ENCODE measurements at places on chromosomes 5 and 9.

- DNase-seq = no peak
Observed at GRCh38 chr9:103615994-103616393, 478.1 kb upstream of the SMC2 start.

- DNase-seq = peak; percentile 81
Observed at GRCh38 chr5:50667023-50667652, 701 bp downstream of the PARP8 start.

GRCh38 chr5:132688536-132689339 is 14.9 kb downstream of the IL4 start:
- DNase-seq = no peak

- no peak for DNase-seq
Observed at GRCh38 chr9:134329886-134330285, 3.6 kb downstream of the RXRA start.

- no peak for DNase-seq
Observed at GRCh38 chr9:134748591-134748990, 107.0 kb downstream of the COL5A1 start.

- DNase-seq = peak; percentile 32
Observed at GRCh38 chr9:95463148-95464060, 53.4 kb downstream of the PTCH1 start.

GRCh38 chr9:107733523-107733894 is 243.9 kb upstream of the KLF4 start:
- DNase-seq = no peak

DNA sequence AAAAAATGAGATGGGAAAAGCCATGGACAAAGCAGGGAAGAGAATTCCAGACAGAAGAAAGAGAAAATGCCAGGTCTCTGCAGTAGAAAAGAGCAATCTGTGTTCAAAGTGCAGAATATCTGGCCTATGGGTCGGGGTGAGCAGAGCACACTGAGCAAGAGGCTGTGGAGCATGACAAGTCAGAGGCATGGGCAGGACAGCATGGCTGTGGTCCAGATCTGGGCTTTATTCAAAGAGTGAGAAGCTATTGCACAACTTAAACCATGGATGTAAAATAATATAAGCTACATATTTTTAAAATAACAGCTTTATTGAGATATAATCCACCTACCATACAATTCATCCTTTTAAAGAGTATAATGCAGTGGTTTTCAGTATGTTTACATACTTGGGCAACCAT is 133.1 kb upstream of the SPDL1 start:
- peak; percentile 18 for DNase-seq

GRCh38 chr5:163505049-163505367 is 411 bp upstream of the MAT2B start:
- no peak for DNase-seq

DNA sequence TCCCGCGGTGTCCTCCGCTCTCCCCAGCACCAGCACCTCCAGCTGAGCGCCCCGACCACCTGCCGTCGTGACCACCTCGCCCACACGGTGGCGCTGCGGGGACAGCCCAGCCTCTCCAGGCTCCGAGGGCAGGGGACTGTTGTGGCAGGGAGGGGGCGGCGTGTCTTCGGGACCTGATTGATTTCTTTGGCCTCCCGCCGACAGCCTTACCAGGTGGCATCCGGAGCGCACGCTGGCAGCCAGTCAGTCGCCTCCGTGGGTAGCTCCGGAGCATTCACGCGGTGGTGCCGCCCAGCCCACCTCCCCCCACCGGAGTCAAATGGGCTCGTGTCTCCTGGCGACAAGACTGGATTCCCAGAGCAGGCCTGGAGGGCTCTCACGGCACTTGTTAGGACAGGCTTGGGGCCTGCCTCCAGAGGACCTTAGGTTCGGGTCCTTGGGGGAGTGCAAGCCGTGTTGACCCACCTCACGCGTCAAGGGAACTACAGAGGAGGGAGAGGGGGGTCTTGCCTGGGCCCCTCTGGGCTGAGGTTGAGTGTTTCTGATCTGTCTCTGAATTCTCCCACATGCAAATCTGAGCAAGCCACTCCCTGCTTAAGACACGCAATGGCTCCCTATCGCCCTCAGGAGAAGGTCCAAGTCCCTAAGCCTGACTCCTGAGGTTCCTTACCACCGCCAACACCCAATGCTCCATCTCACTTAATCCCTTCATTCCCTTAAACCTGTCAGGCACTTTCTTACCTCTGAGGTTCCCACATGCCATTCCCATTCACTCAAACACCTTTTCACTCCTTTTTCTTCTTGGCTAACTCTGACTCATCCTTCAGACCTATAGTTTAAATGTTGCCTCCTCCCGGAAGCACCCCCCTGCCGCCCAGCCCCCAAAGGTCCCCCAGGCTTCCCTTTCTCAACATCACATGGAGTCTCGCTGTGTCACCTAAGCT is 51.2 kb upstream of the GGTA1 start:
- peak; percentile 94 for DNase-seq
